ENCODE measurements at places on chromosomes 7 and 10.

- no peak for DNase-seq
Measured at GRCh38 chr7:50396856-50397255, 53.3 kb downstream of the FIGNL1 start.

DNA sequence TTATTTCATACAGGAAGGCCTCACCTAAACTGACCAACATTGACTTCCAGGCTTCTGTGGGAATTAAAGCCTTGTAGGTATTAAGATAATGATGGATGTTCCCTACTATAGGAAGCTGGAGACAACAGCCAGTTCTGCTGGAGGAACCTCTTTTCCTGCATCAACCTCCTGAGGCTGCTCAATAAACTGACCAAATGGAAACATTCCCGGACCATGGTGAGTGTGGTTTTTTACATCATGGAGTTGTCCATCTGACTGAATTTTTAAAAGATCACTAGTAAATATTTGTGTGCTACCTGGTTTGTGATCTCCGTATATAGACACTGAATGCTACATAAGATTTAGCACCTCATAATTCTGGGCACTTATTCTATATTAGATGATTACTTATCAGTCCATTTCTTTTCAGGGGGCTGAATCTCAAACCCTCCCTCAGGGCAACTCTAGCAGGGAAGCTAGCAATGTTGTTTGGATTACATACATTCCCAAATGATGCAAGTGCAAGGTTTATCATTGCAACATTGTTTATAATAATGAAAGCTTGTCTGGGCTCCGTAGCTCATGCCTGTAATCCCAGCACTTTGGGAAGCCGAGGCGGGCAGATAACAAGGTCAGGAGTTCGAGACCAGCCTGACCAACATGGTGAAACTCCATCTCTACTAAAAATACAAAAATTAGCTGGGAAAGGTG is 21.5 kb upstream of the SMKR1 start:
- DNase-seq: no peak

DNA sequence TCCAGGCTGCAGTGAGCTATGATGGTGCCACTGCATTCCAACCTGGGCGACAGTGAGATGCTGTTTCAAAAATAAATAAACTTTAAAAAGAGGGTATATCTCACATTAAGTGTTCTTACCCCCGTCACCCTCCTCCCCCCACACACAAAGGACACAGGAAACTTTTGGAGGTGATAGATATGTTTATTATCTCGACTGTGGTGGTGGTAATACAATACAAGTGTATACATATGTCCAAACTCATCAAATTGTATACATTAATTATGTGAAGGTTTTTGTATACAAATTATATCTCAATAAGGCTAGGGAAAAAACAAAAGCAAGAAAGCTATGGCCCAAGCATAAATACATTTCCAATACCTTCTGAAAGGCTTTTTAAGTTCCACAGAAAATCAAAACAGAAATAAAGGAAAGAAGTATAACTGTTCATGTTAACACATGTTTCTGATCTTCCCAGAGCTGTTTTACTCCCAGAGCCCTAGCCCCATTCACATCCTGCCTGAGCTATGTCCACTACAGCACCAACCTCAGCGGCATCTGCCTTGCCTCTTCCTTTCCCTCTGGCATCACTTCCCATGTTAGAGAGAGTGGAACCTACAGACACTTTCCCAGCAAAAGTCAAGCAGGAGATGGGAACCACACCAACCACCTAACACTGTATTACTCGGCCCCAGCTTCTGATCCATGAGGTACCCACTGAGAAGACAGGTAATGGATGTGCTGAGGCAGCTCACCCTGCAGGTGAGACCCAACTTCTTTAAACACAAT is 48.1 kb downstream of the SGMS1 start:
- DNase-seq: no peak

DNA sequence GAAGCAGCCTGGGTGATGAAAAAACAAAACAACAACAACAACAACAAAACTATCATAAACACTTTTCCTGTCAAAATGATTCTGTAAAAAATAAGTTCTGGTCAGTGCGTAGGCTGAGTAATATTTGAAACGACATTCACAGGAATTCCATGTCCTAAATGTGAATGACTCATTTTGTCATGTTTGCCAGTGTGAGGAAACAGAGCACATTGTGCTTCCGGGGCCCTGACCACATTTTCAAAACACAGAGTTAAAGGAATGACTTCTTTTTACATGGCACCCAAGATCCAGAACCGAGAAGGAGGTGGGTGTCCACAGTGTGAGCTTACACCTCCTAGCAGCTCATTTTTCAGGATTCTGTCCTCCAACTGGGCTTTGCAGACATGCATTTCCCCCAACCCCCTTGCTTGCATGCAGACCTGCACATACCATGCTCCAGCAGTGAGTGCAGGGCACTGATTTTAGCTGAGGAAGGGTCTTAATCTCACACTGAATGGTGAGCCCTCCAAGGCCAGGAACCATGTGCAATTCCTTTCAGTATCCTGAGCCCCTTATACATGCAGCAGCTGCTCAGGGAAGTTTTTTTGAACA is 3.0 kb downstream of the CLRN3 start:
- peak; percentile 54 for DNase-seq

GRCh38 chr7:85010306-85010705 is 176.6 kb downstream of the SEMA3D start:
- no peak for DNase-seq

All from COLO829 (cell line).